Lung (tissue), 17 donors: ENCODE measurements at places on chromosomes 2 and 18. TPM values are rescaled to one million over a fixed set of nuclear protein-coding genes. Genes with fewer than 3 reads are reported as not detected.

The GCC2 gene
- polyA plus RNA-seq = 10.4 TPM

The AQP12B gene
- not detected for polyA plus RNA-seq

The ITPRIPL1 gene
- polyA plus RNA-seq = 0.33 TPM

The CCDC141 gene
- 2.1 TPM for polyA plus RNA-seq

The TM4SF20 gene
- 0.09 TPM for polyA plus RNA-seq

The EVA1A gene
- 30.1 TPM for polyA plus RNA-seq

The BMP10 gene
- not detected for polyA plus RNA-seq

The DSG3 gene
- not detected for polyA plus RNA-seq

DNA sequence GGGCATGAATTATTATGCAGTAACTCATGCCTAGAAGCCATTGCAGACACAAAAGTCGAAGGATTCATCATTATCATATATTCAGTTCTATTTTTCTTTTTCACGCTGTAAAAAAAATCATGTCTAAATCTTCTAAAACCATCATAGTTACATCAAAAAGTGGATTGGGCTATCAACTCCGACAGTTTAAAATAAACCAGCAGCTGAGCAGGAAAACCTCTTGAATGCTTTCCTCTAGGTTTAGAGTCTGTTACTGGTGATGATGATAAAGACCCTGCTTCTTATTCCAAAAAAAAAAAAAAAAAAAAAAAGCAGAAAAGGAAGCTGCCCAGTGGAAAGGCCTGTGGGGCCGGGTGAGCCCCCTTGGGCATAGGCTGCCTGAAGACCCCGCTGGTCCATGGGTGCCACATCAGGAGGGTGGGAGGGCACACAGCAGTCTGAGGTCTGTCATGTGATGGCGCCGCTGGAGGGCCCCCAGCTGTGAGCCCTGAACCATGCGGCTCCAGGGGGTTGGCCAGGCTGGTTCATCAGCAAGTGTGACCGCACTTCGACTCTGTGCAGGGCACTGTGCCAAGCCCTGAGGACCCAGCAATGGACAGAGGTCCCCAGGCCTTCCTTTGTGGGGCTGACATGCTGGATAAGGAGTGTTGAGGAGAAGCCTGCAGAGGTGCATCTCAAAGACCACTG, 199.6 kb downstream of the EIPR1 start:
- H3K4me3 ChIP-seq = no peak overlapping the region
- no peaks in the 10 kb centered on the region for H3K27me3 ChIP-seq
- DNase-seq = no peak
- no peaks in the 10 kb centered on the region for H3K36me3 ChIP-seq
- H3K4me1 ChIP-seq = peaks cover 4% of the 10 kb centered on the region

DNA sequence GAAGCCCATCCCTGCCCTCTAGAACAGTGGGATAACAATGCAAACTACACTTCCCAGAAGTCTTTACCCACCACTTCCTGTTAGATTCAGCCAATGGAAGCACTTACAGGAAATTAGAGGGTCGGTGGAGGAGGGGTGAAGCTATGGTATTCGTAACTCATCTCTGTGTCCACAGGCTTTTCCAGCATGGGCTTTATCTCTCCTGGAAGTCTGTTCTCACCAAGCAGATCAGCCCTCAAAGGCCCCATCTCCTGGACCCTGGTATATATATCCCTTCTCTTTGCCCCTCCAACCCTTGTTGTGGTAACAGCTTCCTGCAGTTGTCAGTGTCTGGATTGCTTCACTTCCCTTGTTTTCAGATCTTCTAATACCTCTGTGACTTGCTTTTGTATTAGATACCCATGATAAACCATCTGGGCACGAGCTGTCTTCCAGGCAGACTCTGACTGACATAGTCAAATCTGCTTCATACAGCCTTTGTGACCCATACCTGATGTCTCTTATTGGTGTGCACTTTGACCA, 475.0 kb upstream of the POU3F3 start:
- peaks cover 3% of the 10 kb centered on the region for H3K4me1 ChIP-seq
- no peaks in the 10 kb centered on the region for H3K27me3 ChIP-seq
- no peaks in the 10 kb centered on the region for H3K36me3 ChIP-seq
- no peak overlapping the region for H3K27ac ChIP-seq
- H3K4me3 ChIP-seq = peak overlapping the region; percentile 26

DNA sequence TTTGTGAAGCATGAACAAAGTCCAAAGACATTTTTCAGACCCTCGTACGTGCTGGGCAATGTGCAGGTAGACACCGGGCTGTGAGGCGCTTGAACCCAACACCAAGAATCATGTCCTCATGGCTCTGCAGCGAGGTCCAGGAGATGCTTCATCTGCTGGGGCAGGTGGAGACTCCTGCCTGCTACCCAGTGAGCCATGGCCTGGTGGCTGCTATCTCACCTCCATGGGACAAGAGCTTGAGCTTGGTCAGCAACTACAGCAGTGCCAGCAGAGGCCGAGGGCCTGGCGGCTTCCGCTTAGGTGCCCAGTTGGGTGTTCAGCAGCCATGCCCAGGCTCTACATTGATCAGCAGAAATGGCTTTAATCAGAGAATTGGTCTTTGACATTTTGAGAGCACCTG, 281.0 kb upstream of the HS6ST1 start:
- no peak overlapping the region for H3K4me3 ChIP-seq
- DNase-seq = no peak
- no peak overlapping the region for H3K27ac ChIP-seq
- no peaks in the 10 kb centered on the region for H3K27me3 ChIP-seq

- no peak for DNase-seq
- H3K36me3 ChIP-seq = no peaks in the 10 kb centered on the region
- no peaks in the 10 kb centered on the region for H3K27me3 ChIP-seq
- H3K27ac ChIP-seq = no peak overlapping the region
These were observed 250.3 kb upstream of the TCF4 start for GRCh38 chr18:55838319-55838718.

DNA sequence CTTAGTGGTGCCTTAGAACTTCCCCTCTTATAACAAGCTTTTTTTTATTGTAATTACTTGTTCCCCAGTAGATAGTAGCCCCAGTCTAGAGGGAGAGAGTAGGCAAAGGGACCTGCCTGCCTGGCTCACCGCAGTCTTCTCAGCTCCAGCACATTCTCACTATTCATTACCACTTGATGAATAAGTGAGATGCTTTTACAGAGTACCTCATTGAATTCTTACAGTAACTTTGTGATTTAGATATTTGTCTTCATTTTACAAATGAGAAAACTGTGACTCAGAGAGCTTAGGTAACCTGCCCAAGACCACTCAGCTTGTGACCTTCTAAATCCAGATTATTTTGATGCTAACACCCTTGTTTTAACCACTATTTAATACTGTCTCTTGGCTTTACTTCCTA, 77.8 kb downstream of the CHRNA1 start:
- DNase-seq = no peak
- H3K27ac ChIP-seq = no peak overlapping the region
- no peak overlapping the region for H3K4me3 ChIP-seq
- H3K27me3 ChIP-seq = no peaks in the 10 kb centered on the region

- peaks cover 11% of the 10 kb centered on the region for H3K4me1 ChIP-seq
- H3K36me3 ChIP-seq = no peaks in the 10 kb centered on the region
- H3K27ac ChIP-seq = no peak overlapping the region
- H3K4me3 ChIP-seq = no peak overlapping the region
These were observed 148.8 kb downstream of the ACKR3 start for GRCh38 chr2:236718207-236718992.

DNA sequence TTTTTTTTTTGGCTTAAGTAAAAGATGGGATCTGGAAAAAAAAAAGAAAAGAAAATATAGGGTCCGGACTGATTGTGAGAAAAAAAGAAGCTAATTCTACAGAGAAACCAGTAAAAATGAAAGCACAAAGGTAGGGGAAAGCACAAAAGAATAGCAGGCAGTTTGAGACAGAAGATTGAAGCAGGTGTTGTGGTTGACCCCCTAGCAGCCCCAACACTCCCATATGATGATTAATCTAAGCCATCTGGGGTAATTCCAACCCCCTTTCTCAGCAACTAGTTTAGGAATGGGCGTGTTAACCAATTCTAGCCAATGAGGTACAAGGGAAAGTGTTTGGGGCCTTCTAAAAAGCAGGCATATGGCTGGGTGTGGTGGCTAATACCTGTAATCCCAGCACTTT, 77.0 kb downstream of the MBD2 start:
- H3K4me1 ChIP-seq = peaks cover 8% of the 10 kb centered on the region
- DNase-seq = no peak

GRCh38 chr2:128682266-128682665, 363.6 kb upstream of the HS6ST1 start:
- no peak overlapping the region for H3K4me3 ChIP-seq
- H3K27me3 ChIP-seq = no peaks in the 10 kb centered on the region
- H3K36me3 ChIP-seq = no peaks in the 10 kb centered on the region
- H3K27ac ChIP-seq = no peak overlapping the region

DNA sequence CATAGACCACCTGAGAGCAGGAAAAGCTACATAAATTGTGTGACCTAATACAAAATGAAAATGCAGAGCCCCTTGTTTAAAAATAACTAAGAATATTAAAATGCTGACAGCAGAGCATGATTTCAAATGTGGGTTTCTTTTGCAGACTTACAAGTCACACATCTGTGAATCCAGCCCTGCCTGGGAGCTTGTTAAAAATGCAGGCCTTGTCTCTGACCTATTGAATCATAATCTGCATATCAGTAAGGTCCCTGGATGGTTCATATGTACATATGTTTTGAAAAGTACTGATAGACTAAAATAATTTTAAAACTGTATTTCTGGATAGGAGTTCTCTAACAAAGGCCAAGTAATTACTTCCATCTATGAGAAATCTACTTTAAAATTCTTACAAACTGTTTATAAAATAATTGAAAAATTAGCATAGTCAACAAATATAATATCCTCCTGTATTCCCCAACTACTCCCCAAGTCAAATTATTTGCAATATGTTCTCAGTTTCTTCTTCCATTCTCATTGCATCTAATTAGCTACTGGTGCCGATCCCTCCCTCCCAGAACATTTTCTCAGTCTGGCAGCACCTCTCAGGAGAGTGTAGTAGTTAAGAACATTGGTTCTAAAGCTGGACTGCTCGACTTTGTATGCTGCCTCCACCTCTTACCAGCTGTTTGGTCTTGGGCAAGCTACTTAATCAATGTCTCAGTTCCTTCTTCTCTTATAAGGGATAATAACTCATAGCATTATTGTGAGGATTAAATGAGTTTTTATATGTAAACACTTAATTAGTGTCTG, 1040.4 kb upstream of the CDH2 start:
- no peak for DNase-seq
- H3K4me3 ChIP-seq = no peak overlapping the region
- no peaks in the 10 kb centered on the region for H3K4me1 ChIP-seq

DNA sequence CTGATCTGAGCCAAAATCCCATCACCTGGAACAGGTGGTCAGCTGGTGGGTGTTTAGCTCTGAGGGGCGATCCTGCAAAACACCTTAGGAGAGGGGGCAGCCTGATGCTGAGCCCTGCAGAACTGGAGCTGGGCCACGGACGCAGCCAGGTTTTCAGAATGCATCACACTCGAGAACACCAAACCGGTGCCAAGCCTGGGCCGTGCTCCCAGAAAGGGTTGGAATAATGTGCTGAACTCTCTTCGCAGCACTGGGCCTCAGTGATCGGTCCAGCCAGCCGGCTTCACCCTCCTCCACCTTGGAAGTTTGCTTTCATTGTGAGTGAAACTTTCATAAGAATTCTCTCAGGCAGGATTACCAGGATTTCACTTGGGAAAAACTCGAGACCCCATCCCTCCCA, 56.5 kb upstream of the TTC39C start:
- peaks cover 2% of the 10 kb centered on the region for H3K36me3 ChIP-seq
- H3K27ac ChIP-seq = no peak overlapping the region
- H3K4me3 ChIP-seq = no peak overlapping the region

GRCh38 chr2:163373496-163373895, 362.3 kb downstream of the FIGN start:
- H3K4me3 ChIP-seq = no peak overlapping the region
- DNase-seq = no peak
- H3K27ac ChIP-seq = no peak overlapping the region
- no peaks in the 10 kb centered on the region for H3K36me3 ChIP-seq

GRCh38 chr2:118832791-118833715, 14.4 kb downstream of the EN1 start:
- no peak overlapping the region for H3K27ac ChIP-seq
- peaks cover 5% of the 10 kb centered on the region for H3K4me1 ChIP-seq
- DNase-seq = no peak
- peaks cover 95% of the 10 kb centered on the region for H3K27me3 ChIP-seq
- no peaks in the 10 kb centered on the region for H3K36me3 ChIP-seq

DNA sequence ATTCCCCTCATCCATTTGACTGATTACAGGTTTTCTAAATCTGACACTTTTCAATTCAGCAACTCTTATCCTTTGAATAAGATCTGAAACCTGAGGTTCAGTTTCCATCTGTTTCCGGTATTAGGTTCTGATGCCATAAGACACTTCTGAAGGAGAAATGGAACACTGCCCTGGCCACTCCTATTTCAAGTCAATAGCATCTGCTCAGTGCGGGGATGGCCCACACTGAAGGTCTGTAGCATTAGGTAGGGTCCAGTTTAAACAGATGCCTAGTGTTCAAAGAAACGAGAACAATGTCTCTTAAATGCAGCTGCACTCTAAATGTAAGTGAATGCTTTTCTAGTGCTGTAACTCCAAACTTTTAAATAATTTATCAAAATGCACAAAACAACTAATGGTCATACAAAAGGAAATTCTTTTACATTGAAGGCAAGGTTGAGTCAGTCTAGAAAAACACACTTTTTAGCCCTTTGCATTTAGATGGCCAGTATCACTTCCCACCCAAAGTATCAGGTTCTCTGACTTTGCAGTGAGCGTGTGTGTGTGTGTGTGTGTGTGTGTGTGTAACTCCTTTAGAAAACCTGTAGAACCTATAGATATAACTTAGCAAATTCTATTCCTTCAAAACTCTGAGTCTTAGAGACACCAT, 78.2 kb downstream of the STK39 start:
- no peak for DNase-seq
- H3K4me1 ChIP-seq = peaks cover 4% of the 10 kb centered on the region
- H3K36me3 ChIP-seq = peaks cover 1% of the 10 kb centered on the region

- DNase-seq = no peak
- H3K4me1 ChIP-seq = no peaks in the 10 kb centered on the region
- no peaks in the 10 kb centered on the region for H3K36me3 ChIP-seq
- H3K27me3 ChIP-seq = no peaks in the 10 kb centered on the region
- no peak overlapping the region for H3K4me3 ChIP-seq
These were observed 766.9 kb downstream of the TDRD15 start for GRCh38 chr2:21890716-21891115.

DNA sequence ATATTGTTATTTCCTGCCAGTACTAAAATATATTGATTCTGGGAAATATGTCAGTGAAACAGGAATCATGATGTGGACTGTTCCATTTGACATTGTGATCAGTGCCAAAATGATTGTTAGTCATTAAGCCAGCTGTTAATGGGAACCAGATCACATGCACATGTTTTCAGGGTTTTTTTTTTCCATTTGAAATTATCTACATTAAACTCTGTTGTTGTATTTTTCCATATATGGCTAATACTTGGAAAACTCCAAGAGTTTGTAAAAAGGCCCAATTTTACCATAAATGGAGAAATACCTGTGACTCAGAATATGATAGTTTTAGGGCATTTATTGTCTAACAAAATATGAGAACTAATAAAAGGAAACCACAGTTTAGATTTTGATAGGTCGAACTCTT, 13.4 kb downstream of the ITGAV start:
- H3K4me1 ChIP-seq = peaks cover 4% of the 10 kb centered on the region
- H3K4me3 ChIP-seq = no peak overlapping the region
- no peak overlapping the region for H3K27ac ChIP-seq
- DNase-seq = no peak
- H3K27me3 ChIP-seq = no peaks in the 10 kb centered on the region
- peaks cover 6% of the 10 kb centered on the region for H3K36me3 ChIP-seq
